ENCODE measurements at places on chromosomes 3 and 15. TPM values are rescaled to one million over a fixed set of nuclear protein-coding genes. Genes with fewer than 3 reads are reported as not detected.

Gene ROBO2
- total RNA-seq: 3.0 TPM

DNA sequence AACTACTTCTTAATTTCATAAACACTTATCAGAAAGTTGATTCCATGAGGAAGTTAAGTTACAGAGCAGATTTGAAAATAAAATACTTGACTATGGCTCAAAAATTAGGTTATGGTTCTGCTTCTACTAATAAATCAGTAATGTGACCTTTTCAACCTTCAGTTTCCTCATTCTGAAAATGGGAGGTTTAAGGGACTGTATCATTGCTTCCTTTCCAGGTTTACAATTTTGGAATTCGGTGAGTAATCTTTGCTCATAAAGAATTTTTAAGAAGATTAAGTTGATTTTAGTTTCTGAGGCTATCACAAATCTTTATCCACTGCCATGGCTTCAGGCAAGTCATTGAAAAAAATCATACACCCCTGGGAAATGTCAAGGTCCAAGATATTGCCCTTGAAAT is 1061.2 kb downstream of the DIPK2A start:
- no peak for DNase-seq

GRCh38 chr3:71398157-71398836 is 185.2 kb downstream of the FOXP1 start:
- no peak for DNase-seq

Gene ZIC4
- total RNA-seq: not detected

Gene GPR156
- not detected for total RNA-seq

DNA sequence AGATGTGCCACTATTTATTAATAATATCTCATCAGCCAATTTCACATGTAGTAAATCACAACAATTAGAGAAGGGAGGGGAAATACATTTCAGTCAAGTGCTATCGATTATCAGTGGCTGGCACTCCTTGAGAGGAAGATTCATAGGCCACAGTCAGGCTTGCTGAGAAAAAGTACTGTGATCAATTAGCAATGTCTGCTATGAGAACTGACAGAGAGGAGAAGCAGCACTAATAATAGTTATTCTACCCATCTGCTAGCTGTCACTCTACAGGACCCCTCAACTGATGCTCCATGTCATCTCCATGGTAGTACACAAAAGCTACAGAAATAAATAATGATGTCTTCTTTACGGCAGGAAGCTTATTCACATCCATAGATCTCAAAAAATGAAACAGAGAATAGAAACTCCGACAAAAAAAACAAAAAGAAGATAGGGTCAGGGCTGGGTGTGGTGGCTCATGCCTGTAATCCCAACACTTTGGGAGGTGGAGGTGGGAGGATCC is 351.3 kb downstream of the FOXP1 start:
- no peak for DNase-seq

- no peak for DNase-seq
Observed at GRCh38 chr3:122946185-122946584, 81.4 kb downstream of the SEMA5B start.

GRCh38 chr3:46664188-46664970 is 29.1 kb downstream of the ALS2CL start:
- no peak for DNase-seq

Gene SHF
- 2.9 TPM for total RNA-seq
